ENCODE measurements at places on chromosomes 16 and 17.

DNA sequence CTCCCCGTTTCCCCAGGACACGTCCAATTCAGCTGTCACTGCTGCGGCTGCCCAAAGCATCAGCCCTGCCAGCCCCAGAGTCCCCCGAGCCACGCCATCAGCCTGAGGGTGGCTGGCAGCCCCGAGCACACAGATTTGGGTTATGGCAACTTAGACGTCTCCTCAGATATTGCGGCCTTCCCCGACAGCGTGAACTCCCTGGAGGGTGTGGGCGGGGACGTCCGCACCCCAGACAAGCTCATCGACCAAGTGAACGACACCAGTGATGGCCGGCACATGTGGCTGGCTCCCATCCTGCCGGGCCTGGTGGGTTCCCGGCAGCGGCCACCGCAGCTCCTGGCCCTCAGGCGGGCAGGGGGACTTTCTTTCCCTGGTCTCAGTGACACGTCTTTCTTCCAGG lies 224.8 kb downstream of the KATNIP start:
- no peak for ATAC-seq

GRCh38 chr16:50313596-50314478 lies 47.5 kb downstream of the ADCY7 start:
- ATAC-seq, result peak; percentile 67

DNA sequence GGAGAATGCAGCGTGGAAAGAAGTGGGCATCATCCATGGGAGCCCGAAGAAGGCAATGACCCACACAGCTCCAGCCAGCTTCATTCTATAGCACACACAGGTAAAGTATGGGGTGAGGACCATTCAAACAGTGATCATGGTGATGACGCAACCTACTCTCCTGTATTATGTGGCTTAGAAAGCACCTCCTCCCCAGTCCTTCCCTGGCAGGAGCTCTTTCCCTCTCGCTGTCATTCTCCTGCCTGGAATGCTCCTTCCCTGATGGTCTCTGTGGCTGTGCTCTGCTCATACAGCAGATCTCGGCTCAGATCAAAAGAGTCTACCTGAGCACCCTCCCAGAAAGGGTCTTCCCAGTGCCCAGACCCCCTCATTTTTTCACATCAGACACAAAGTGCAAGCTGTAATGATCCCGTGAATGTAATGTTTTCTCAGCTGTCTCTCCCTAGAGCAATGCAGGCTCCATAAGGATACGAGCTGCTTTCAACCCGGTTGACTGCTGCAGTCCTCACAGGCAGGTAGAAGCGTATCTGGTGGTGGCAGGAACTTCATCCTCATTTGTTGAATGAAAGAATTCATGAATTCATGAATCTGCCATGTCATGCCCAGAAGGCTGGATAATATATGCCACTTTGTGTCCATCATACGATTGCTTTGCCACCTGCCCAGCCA lies 248.8 kb downstream of the HS3ST3A1 start:
- ATAC-seq, result no peak

GRCh38 chr17:19021622-19022083 lies 17.1 kb upstream of the FAM83G start:
- no peak for ATAC-seq

DNA sequence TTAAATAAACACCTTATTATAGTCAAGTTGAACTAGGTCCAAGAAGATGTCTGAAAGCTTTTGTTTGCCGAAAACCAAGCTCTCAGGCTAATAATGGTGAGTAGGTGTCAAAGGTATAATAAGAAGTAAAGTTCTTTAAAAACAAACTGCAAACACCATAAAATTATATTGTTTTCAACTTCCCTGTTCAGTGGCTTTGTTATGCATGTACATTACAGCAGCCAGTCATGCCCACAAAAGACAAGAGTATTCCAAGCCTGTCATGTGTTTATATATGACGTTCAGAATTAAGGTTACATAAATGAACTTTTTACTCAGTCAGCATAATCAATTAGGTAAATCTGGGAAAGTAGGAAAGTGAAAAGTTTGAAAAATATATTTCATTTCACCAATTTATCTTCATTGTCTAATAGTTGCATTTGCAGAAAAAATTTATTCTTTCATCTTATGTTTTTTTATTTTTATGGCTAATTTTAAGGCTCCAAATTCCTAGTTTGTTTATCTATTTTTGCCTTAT lies 928.7 kb upstream of the SOX9 start:
- no peak for ATAC-seq

DNA sequence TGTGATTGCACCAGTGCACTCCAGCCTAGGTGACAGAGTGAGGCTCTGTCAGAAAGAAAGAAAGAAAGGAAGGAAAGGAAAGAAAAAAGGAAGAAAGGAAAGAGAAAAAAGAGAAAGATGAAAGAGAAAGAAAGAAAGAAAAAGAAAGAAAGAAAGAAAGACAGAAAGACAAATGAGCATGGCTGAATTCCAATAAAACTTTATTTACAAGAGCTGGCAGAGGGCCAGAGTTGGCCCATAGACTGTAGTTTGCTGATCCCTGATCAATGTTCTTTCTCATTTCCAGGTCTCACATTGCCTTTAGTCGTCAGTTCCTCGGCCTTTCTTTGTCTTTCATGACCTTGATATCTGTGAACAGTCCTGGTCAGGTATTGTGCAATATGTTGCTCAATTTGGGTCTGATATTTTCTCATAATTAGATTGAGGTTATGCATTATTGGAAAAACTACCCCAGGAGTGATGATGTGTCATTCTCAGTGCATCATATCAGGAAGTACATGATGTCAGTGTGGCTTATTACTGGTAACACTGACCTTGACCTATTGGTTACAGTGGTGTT lies 68.5 kb upstream of the MED9 start:
- peak; percentile 59 for ATAC-seq

Measured in gastroesophageal sphincter (tissue), 4 donors.